ENCODE measurements at places on chromosomes 11 and 22.

DNA sequence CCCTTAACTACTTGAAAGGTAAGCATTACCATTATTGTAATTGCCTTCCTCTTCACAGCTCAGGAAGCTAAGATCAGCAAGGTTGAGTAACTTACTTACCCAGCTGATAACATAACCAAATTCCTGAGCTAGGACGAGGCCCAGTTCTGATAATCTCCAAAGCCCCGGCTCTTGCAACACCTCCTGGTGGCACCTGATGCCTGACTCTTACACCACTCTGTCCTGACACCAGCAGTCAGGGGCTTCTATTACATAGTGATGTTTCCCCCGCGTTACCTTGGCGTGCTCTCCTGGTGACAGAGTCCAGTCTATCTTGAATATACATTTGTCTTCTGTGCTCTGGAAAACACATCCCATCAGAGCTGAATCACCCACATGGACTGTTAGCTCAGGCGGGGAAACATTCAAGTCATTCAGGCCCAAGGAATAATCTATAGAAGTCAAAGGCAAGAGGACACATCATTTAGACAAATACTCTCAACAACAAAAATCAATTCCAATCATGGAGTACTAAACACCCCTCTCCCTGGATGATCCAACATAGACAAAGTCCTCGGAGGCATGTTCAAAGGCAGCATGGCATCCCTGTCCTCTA, 12.6 kb downstream of the JAML start:
- no peak for DNase-seq

GRCh38 chr11:64355078-64355940, 3.7 kb upstream of the RPS6KA4 start:
- peak; percentile 68 for DNase-seq

DNA sequence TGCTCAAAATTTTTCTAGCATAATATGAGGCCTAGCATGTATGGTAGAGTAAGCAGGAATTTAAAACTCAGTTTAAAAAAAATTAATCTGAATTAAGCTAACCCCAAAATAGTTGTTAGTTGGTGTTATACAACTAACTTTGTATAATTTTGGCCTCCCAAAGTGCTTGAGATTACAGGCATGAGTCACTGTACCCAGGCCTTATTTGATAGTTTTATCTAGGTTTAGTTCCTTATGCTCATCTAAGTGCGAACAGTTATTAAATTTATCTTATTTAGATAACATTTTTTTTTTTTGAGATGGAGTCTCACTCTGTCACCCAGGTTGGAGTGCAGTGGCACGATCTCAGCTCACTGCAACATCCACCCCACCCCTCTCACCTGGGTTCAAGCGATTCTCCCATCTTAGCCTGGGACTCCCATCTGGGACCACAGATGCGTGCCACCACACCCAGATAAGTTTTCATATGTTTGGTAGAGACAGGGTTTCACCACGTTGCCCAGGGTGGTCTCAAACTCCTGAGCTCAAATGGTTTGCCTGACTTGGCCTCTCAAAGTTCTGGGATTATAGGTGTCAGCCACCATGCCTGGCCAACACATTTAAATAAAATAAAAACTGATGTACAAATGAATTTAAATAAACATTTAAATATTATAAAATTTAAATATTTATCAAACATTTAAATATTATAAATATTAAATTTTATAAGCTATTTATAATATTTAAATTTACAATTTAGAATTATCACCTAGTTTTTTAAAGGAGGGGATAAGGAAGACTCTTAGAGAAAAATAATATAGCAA, 7.5 kb downstream of the IL18 start:
- no peak for DNase-seq

- DNase-seq: no peak
These were observed 86.9 kb downstream of the STIM1 start for GRCh38 chr11:3942160-3942955.

GRCh38 chr11:35639591-35640179, 21.4 kb downstream of the FJX1 start:
- DNase-seq: no peak

DNA sequence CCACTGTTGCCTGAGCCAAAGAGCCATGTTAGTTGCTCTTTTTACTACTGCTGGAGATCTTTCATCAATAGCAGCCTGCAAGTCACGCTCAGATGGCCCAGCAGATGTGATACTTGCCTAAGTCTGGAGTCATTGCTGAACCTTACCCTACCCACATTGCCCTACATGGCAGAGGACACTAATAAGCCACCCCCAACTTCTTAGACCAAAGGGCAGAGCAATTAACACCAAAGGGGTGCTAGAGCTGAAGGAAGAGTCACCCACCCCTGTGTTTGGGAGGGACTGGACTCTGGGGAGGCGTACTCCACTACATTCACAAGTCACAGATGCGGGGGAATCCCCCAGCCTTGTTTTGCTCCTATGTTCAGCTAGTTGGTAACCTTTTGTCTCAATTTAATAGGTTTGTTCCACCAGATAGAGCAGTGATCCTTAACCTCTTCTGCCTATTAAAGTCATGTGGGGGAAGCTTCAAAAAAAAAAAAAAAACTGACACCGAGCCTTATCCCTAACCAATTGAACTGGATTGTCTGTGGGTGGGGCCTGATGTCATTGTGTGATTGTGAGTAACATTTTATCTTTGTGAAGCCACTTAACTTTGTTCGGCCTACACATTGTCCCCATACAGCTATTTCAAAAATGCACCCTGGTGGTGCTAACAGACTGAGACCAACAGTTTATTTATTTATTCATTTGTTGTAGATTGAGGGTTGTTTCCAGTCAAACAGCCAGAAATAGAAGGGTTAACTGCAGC, 13.1 kb downstream of the ADM start:
- no peak for DNase-seq

GRCh38 chr11:117199053-117199915, at the start of gene TAGLN:
TAGLN (plus strand) TSS chr11:117199370; CDS start chr11:117203014, 3,644 bp downstream.
- no peak for DNase-seq

GRCh38 chr11:126919147-126919823, 81.3 kb downstream of the KIRREL3 start:
- DNase-seq: no peak

DNA sequence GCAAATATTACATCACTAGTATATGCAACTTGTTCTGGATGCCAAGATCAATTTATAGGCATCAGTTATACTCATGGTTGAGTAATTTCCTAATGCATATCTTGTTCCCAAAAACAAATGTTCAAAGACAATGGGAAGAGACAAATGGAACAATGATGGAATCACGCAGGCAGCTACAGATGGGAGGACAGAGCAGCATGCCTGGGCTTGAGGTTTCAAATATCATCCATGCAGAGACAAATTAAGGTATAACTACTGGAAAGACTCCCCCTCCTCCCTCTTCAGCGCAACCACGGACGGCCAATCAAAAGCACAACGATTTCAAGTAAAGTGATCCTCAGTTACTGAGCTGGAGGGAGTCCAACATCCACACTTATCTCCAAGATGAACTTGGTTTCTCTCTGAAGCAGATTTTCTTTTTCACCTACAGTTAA, 106.8 kb downstream of the CCDC83 start:
- DNase-seq: no peak

- no peak for DNase-seq
These were observed 177.1 kb upstream of the RAG2 start for GRCh38 chr11:36775130-36775529.

- DNase-seq: no peak
These were observed 648 bp downstream of the KCNJ11 start for GRCh38 chr11:17387811-17388210.

DNA sequence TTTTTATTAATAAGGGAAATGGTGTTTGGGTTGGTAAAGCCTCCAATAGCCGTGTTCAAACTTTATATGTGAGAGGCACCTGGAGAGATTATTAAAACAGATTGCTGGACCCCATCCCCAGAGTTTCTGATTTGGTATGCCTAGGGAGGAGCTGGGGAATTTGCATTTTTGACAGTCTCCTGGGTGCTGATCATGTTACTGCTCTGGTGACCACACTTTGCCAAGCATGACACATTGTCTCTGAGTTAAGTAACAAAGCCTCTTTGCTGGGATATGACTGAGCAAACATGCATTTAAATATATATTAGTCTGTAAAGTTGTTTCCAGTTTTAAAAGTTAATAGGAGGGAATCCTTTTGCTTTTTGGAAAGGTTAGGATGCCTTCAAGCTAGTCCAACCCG, 140.4 kb downstream of the NAV2 start:
- DNase-seq: no peak

DNA sequence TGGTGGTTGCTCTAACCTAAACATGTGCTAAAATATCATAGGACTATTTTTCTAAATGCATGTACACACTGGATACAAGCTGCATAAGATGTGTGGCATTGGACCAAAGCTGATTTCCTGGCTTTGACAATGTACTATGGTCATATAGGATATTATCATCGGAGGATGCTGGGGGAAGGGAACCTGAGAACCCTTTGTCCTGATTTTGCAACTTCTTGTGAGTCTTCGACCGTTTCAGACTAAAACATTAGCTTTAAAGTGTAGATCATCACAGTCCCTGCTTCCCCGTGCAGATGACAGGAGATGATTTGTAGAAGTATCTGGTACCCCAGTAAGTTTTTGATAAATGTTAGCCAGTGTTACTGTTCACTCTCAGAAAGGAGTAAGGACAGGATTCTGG, 554.7 kb downstream of the MIAT start:
- DNase-seq: no peak

GRCh38 chr22:49152939-49153770, 674.5 kb downstream of the BRD1 start:
- no peak for DNase-seq

GRCh38 chr22:25407226-25407858, 157.1 kb upstream of the GRK3 start:
- DNase-seq: no peak

DNA sequence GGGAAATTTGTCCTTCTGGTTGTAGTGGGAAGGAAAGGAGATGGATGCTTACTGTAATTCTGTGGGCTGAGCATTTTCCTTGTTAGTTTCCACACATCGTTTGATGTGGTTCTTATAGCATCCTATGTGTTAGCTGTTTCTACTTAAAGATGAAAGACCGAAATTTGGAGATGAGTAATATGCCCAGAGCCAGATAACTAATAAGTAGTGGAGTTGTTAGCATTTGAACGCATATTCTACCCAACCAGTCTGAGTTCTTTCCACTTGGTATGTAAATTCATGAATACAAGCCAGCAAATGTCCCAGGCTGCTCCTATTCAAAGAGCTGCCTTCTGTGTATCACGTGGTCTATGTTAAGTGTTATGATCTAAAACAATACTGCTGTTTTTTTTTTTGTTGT, 14.6 kb downstream of the SPECC1L start:
- DNase-seq: no peak

Data from inflammatory macrophage treated with lipopolysaccharide for 1 hour (primary cell).